ENCODE measurements at places on chromosomes 5 and 9.

DNA sequence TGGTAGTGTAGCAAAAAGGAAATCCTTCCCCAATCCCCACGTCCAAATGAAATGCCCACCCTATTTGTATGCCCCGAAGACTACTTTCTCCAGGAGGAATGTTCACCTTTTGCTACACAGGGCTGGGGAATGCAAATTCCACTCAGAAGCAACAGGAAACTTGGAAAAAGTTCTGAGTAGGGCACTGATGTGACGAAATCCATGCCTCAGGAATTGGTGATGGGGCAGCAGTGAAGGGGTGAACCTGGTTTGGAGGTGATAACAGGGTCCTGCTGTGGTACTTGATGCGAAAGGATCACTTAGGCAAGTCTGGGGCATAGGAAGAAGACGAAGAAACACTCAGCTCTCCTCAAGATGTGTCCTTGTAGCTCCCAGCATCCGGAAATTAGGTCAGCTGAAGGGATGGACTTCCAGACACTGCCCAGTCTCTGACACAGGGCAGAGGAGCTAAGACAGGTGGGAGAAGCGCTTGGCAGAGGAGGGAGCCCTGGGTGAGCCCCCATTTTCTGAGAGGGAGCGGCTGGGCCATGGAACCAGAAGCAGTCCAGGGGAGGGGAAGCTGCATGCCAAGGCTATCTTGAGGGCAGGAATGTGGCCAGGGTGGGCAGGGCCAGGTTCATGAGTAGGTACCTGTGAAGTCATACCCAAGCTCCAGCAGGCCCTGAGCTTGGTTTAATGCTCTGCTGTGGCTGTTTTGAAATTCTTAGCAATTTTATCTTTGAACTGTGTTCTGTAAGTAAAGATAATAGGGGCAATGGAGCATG is 22.2 kb upstream of the MVB12B start:
- no peak for DNase-seq

DNA sequence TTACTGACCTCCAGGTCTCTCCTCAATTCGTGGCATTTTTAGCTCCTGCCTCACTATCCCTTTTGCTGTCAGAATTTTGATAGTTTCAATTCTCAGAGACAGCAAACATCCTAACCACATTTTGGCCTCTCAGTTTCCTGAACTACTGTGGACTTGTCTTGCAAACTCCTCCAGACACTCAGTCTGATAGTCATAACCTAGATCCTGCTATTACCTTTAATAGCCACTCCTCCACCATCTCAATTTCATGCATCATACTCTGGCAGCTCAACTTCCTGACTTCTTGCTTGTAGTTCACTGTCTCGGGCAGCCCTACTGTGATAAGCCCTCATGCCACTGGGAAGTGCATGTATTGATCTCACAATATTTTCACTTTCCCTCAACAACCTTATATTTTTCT is 481.8 kb upstream of the CDH18 start:
- no peak for DNase-seq

- DNase-seq, result no peak
Measured at GRCh38 chr9:134738869-134739659, 97.5 kb downstream of the COL5A1 start.

DNA sequence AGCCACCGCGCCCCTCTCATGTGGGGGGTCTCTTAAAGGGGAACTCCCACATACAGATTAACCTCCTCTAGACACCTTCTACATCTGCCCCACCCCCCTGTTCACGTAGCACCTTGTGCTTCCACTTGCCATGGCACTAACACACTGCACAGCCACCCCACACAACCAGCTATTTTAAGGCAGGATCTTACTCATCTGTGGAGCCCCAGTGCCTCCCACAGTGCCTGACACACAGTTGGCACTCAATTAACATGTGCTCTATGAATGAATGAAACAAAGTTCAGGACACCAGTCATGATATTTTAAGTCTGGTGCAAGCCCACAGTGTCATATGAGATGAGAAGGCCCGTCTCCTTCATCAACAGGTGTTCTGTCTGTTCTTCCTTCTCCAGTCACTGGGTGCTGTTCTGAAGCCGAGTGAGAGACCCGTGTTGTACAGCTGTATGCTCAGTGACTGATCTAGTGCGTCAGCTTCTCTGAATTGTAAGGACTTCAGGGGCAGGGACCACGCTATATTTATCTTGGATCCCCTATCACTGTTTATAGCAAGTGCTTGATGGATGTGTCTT is 149.1 kb downstream of the TLE1 start:
- no peak for DNase-seq

- DNase-seq, result no peak
Measured at GRCh38 chr5:7348168-7348854, 47.6 kb upstream of the ADCY2 start.

DNA sequence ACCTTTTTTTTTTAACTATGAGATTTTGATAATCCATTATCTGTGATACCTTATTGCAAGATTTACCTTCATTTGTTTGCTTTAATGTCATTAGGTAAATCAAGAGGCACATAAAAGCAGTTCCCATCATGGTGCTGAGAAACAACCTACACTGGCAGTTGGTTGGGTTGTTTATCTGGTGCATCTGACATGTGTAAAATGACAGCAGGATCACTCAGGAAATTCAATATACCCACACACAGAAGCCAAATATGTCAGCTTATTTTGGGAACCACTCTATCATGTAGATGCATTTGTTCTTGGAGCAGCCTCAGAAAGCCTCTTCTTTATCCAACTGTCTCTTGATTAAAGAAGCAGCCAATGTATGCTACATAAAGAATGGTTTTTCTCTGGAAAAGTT is 7.8 kb upstream of the CCDC192 start:
- DNase-seq, result no peak

- DNase-seq, result no peak
Measured at GRCh38 chr5:59335544-59335943, 558.0 kb downstream of the PDE4D start.

DNA sequence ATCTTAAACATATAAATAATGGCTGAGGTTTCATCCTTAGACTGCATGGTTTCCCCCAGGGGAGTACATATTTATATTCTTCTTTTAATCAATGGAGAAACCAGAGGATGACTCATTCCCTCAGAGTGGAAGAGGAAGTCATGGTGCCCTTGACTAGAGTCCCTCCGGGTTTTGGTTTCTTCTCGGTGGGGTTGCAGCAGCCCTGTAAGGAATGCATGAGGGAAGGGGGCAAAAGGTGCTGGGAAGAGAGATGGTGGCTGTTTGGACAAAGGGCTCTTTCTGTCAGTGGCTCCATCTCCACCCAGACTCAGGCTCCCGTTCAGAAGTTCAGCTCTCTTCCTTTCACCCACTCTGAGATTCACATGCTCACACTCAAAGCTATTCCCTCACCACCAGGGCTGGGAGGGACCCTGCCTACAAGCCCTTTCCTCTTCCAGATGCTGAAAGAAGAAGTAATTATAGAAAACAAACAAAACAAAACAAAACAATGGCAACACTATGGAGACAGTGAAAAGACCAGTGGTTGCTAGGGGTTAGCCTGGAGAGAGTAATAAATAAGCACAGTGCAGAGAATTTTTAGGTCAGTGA is 129.8 kb upstream of the IL12B start:
- DNase-seq, result no peak

DNA sequence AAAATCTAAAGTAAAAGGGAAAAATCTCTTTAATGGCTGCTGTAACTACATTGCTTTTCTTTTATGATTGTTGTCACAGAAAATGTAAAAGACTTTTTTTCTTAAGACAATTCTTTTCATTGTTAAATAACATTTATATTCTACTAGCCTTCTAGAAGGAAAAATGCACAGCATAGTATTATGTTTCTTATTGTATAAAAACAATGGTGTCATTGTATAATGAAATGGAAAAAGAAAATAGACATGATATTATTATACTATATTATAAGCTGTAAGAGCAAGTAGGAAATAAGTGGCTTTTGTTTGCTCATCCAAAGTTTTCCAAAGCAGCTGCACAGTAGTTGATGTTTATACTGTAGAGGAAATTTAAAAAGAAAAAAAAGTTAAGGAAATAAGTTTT is 1021.7 kb downstream of the EFNA5 start:
- DNase-seq, result no peak

- no peak for DNase-seq
Measured at GRCh38 chr5:73266925-73267765, 94.2 kb downstream of the TMEM174 start.

DNA sequence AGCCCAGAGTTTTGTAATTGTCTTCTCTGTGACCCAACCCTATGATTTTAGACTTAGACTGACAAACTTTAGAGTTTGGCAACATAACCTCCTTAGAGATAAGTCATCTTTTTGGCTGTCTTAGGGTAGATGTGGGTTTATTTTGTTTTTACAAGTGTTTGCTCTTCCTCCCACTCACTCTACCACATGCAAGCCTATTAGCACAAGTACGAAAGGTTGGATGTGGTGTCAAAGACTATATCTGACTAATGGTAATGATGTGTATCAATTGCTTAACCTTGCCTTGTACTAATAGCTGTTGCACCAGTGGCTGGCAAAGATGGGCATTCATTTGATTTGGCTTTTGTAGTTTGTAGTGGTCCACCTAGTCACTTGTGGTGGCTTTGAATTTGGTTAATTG is 46.5 kb downstream of the SLC25A46 start:
- no peak for DNase-seq
